Lower leg skin (tissue), 4 donors: ENCODE measurements at places on chromosomes 2 and 18. TPM values are rescaled to one million over a fixed set of nuclear protein-coding genes. Genes with fewer than 3 reads are reported as not detected.

- DNase-seq, result no peak
These were observed 21.5 kb upstream of the FSHR start for GRCh38 chr2:49175831-49176230.

Gene GAREM1
- total RNA-seq, result 52.3 TPM

DNA sequence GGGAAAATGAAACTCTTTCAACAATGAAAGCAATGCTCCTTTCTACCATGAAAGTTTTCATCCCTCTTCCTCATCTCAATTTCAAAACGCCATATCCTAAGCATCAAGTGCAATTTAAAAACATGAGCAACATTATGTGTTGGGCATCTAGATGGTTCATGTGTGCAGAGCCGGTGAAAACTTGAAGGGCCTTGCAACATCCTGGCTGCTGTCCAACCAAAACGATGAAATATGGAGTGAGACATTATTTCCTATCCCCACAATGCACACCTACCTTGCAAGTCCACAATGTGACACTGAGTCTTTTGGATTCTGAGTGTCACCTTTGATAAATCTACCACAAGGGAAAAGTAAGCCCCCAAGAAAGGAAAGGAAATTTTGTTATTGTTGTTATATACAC is 110.0 kb downstream of the NCKAP5 start:
- DNase-seq, result no peak

GRCh38 chr2:9083287-9083686 is 79.8 kb upstream of the MBOAT2 start:
- no peak for DNase-seq

Gene MLPH
- 18.5 TPM for total RNA-seq

GRCh38 chr18:32086881-32087280 is 4.8 kb upstream of the RNF138 start:
- no peak for DNase-seq

Gene PSD4
- total RNA-seq, result 79.0 TPM

DNA sequence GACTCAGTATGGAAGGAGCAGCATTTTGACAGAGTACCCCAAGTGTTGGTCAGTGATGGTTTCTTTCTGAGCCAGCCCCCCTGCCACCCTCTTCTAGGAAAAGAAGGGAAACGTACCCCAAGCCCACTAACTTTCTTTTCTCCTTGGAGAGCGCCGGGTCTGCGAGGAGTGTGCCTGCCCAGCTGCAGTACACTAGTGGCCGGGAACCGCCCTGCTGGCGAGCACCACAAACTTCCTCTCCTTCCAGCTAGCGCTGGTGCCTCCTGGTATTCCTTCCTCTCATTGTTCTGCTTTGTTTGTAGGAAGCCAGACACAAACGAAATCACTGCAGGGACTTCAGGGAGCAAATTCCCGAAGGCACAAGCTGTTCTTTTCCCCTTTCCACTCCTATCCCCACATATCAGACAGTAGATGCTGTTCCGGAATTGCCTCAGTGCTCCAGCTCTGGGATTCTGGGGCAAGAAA is 1.8 kb downstream of the CCDC85A start:
- peak; percentile 33 for DNase-seq

- no peak for DNase-seq
These were observed 203.7 kb downstream of the HDAC4 start for GRCh38 chr2:239197146-239197545.

DNA sequence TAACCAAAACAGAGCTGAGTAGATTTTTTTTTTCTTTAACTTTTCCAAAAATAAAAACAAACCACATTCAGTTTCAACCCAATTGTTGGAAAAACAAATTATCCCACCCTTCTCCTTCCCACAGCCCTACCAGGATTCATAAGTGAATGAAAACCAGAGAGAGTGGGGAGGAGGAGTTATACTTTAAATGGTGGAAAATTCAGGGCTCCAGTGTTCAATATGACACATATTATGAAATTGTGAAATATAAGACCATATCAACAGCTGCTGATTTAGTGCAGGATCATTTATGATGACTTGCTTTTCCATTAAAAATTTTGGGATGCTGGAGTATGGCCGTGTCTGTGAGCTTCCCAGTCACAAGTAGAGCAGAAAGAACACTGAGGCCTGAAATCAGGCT is 26.7 kb downstream of the COLEC12 start:
- no peak for DNase-seq

GRCh38 chr2:102660574-102660973 is 41.2 kb downstream of the SLC9A2 start:
- DNase-seq, result no peak

Gene DSG3
- 121 TPM for total RNA-seq

DNA sequence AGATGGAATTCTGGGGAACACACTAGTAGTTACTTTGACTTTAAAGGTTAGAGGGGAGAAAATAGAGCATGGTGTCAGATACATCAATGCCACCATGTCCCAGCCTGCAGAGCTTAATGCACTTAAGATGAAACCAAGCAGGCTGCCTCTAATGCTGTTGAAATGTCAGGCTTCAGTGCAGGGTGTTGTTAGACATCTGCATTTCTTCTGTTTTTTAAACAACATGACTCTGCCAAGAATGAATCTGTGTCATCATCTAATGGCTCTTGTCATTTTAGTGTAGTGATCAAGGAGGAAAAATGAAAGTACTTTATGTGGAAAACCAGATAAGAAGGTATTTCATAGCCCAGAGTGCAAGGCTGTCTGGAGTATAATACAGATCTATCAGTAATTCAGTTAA is 29.9 kb downstream of the LYPD1 start:
- no peak for DNase-seq

GRCh38 chr18:27887287-27887686 is 289.6 kb downstream of the CDH2 start:
- no peak for DNase-seq

- DNase-seq, result no peak
These were observed 225.8 kb downstream of the SEPTIN10 start for GRCh38 chr2:109387778-109388469.

Gene TWIST2
- 38.6 TPM for total RNA-seq

- DNase-seq, result no peak
These were observed 133.5 kb upstream of the CDCA7 start for GRCh38 chr2:173221132-173221695.

GRCh38 chr18:43279015-43279744 is 1.9 kb upstream of the SYT4 start:
- DNase-seq, result no peak

GRCh38 chr2:31979018-31979417 is 31.8 kb downstream of the MEMO1 start:
- no peak for DNase-seq
